NCI-H69 (cell line): ENCODE measurements at places on chromosomes 5 and 9.

GRCh38 chr5:77167063-77167462 is 43.4 kb upstream of the PDE8B start:
- DNase-seq = peak; percentile 21

DNA sequence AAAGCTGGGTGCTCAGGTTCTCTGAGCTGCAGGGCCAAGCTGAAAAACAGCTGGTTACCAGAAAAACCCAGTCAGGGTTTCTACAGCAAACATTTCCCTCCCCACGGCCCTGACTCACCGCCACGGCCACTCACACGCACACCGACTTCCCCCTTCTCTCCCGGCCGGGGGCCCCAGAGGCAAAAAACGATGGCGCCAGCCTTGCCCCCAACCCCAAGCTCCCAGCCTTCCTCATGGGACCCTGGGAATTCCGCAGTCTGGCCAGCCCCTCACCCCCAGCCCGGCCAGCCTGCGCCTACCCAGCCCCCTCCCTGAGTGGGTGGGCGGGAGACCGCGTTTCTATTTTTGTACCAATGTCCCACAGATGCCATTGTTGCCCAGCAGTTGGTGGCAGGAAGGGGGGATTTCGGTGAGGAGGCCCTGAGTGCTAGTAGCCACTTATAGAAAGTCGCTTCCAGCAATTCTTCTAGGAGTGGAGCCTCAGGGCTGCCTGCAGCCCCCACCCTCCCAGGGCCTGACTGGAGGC is 18.4 kb downstream of the ENG start:
- no peak for DNase-seq

- no peak for DNase-seq
Measured at GRCh38 chr5:98320343-98320742, 453.1 kb upstream of the RGMB start.

DNA sequence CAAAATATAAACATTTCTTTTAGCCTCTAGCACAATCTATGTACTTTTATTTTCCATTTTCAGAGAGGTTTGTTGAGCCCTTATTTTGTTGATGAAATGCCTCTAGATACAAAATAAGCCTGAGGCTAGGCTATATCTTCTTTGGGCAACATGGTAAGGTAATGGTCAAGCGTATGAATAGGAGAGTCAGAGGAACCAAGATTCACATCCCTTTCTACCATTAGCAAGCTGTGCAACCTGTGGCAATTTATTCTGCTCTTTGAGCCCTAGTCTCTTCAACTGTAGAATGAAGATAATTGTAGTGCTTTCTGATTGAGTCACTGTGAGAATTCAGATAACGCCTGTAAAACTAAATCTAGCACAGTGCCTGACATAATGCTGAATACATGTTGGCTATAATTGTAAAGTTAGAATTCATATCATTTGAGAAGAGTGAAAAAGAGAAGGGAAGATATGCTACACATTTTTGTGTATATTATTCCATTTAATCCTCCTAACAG is 412.5 kb downstream of the CCDC171 start:
- DNase-seq = no peak

DNA sequence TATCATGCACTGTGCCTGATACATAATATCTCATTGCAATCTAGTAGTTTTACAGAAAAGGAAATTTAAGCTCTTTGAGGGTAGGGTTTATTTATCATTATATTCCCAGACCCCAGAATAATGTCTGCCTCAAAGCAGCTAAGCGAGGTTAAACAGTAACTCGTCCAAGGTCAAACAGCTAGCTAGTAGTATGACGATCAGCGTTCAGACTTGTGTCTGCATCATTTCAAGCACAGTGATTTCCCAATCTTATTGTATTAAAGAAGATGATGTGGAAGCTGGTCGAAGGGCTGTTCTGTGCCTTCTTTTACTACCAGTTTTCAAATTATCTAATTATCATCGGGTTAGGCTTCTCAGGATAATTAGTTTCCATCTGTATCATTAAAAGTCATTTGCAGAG is 55.1 kb upstream of the NFIB start:
- DNase-seq = no peak

- DNase-seq = peak; percentile 54
Measured at GRCh38 chr9:136543830-136544547, 1.9 kb downstream of the NOTCH1 start.

DNA sequence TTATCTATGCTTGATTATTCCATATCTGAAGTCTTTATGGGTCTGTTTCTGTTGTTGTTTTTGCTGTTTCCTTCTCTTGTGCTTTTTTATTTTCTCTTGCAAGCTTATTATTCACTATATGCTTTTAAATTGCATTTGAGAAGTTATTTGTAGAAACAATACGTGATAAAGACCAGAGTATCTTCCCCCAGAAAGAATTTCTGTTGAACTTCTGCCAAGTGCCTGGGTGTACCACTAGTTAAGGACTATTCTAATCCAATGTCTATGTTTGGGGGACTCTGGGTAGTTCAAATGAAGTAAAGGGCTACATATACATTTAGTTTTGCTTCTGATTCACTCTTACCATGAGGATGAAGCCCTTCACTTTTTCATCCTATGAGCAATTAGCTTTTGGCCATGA is 54.3 kb downstream of the SLF1 start:
- DNase-seq = no peak

DNA sequence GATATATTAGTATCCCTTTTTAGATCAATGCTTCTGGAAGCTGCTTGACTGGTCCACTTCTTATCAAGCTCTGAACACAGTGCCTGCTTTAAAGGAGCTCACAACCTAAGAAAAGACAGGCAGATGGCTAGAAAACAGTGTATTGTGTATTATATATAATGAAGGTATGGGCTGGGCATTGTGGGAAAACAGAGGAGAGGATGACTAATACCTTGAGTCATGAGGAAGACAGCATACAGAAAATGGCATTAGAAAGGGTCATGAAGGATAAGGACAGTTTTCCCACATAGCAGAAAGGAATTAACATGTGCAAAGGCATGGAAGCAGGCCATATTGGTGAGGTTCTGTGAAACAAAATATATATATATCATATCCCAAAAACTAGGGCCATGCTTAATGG is 309.6 kb downstream of the MLLT3 start:
- no peak for DNase-seq

GRCh38 chr5:147234825-147235635 is at the start of gene STK32A:
TSS of gene STK32A (plus strand) at chr5:147235026. CDS start at chr5:147239635, 4,609 bp downstream.
- peak; percentile 92 for DNase-seq

DNA sequence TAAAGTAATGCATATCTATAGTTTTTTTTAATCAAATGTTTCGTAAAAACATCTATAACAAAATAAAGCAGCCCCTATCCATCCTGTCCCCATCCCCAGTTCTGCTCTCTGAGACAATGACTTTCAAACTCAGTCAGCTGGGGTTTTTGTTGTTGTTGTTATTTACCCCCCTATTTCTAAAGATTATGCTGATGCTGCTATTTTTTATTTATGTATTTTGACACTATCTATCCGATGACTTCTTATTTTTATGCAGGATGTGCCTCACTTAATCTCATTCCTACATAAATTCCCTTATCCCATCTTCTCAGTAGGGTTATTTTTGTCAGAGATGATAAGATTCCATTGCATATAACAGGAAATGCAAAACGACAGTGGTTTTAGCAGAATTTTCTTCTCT is 45.3 kb upstream of the ENTREP1 start:
- no peak for DNase-seq

DNA sequence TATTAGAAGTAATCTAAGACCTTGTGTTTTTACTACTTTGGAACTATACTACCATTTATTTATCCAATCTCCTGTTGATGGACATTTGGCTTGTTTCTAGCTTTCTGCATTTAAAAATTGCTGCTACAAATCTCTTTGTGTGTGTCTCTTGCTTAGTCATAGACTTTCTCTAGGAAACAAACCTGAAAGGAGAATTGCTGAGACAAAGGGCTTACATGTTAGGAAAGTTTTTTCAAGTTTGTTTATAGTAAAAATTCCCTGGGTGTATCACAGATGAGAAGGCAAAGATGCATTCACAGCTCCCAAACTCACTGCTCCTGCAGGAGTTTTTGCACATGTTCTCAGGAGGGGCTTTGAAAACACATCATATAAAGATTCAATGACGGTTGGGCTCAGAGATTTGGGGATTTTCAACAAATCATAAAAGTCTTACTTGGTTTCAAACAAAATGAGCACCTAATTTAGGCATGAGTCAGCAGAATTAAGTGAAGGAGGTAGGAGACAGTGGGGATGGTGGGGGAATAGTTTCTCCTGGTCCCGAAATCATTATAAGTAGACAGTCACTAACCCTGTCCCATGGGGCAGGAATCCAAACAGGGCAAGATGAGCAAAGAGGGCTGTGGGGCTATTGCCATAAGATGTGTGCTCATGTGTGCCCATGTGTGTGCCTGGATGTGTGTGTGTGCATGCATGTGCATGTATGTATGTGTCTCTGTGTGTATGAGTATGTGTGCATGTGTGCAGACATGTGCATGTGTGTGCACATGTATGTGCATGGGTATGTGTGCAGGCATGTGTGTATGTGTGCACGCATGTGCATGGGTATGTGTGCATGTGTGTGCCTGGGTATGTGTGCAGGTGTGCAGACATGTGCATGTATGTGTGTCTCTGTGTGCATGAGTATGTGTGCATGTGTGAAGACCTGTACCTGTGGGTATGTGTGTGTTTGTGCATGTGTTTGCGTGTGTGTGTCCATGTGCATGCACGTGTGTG is 43.4 kb upstream of the S1PR3 start:
- no peak for DNase-seq

DNA sequence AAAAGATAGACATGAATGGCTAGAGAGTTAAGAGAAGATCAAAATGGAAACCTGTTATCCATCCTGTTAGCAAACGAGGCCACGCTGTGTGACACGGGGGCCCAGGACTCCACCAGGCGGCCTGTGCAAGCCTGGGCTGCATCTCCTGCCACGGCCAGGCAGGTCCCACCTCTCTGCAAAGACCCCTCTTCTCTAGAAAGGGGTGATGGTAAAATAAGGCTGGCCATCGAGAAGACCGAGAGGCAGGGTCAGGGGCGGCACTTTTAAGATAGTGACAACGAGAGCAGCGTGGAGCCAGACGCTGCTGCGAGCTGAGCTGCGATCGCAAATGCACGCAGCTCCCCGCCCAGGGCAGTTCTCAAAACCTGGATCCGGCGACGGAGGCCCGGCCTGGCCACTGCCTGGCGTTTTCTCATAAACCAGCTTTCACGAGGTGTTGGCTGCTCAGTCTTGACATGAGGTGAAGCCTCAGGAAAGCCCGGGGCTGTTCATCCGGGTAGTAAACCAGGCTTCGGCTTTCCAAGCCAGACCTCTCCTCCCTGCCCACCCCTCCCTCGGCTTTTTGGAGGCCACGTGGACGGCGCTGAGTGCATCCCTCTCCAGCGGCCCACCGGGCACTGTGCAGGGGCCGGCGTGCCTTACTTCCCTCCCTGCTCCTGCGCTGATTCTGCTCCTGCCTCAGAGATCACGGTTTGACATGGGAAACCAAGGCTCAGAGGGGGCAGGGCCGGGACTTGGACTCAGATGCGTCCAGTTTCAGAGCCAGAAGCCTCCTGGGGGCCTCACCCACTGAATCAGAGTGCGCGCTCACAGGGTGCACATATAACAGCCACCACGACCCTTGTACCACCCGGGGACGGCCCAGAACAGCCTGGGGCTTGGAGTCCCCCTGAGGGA is 151.6 kb upstream of the PHYKPL start:
- DNase-seq = no peak

- peak; percentile 72 for DNase-seq
Measured at GRCh38 chr9:97981846-97982682, 1.1 kb upstream of the ANP32B start.

GRCh38 chr5:139246394-139246793 is 47.1 kb upstream of the MATR3 start:
- peak; percentile 33 for DNase-seq

DNA sequence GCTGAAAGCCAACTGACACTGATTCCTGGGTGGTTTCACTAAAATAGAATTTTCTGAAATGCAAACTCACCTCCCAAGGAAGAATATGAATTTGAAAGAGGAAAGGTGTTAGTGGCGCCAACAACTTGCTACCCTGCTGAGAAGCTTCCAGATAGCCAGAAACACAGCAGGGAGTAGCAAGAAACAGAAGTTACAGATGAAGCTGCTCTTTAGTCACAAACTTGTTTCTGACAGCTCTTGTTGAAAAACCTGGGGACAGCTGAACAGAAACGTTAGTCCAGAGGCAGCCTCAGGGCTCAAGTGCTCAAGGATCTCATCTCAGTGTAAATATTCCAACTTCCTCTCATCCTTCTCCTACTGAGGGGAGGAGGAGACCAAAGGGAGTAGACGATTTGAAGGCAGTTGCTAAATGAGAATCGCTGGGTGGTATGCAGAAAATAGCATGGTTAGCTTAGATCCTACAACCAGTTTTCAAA is 184.1 kb downstream of the PDE4D start:
- DNase-seq = peak; percentile 90

GRCh38 chr9:6781476-6781875 is 23.7 kb downstream of the KDM4C start:
- peak; percentile 82 for DNase-seq

GRCh38 chr9:16602494-16602893 is 268.0 kb downstream of the BNC2 start:
- DNase-seq = peak; percentile 70

DNA sequence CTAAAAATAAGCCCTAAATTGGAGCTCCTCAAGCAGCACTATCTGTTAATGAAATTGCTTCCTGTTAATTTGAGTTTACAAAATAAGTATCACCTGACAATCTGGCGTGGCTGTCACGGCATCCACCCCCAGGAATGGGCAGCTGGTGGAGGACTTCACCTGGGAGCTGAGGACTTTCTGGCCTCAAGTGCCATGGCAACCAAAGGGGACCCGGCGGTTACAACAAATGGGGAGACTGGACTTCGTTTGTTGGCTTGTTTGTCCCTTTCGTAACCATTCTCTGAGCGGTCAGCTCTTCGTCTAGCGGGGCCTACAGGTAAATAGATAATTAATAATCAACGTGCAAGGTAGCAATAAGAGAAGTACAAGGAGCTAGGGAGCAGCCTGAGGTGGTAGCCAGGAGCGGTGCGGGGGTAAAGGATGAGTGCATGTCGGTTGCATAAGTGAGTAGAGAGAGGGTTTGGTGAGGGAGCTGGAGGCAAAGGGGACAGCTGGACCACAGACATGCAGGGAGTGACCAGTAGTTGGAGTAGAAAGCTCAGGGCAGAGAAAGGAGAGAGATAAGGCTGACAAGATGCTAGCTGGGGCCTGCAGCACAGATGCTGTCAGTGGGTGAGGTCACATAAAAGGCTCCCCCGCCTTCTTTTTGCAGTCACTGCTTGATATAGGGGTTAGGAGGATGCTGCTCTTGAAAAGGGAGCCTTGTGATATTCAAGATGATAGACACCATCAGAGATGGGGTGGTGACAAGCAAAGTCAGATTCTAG is 62.5 kb downstream of the HSPA4 start:
- no peak for DNase-seq

- peak; percentile 98 for DNase-seq
Measured at GRCh38 chr5:139105621-139106071, 92.5 kb downstream of the SIL1 start.

GRCh38 chr5:54821445-54822323 is 163.7 kb downstream of the ESM1 start:
- DNase-seq = no peak

GRCh38 chr9:136155576-136155975 is 36.9 kb upstream of the TMEM250 start:
- DNase-seq = peak; percentile 89

- no peak for DNase-seq
Measured at GRCh38 chr9:90060256-90060655, 455.4 kb downstream of the GADD45G start.

GRCh38 chr9:95719354-95719753 is 156.1 kb upstream of the ERCC6L2 start:
- no peak for DNase-seq

GRCh38 chr5:116763987-116764866 is 189.6 kb upstream of the SEMA6A start:
- no peak for DNase-seq
